Fibroblast of lung (primary cell): ENCODE measurements at places on chromosomes 1 and 21. TPM values are rescaled to one million over a fixed set of nuclear protein-coding genes. Genes with fewer than 3 reads are reported as not detected.

GRCh38 chr1:42529724-42530181, 66.7 kb downstream of the CCDC30 start:
- no peak overlapping the region for H3K27ac ChIP-seq
- no peak overlapping the region for H3K4me3 ChIP-seq
- no peaks in the 10 kb centered on the region for H3K27me3 ChIP-seq
- no peaks in the 10 kb centered on the region for H3K36me3 ChIP-seq
- H3K4me1 ChIP-seq, result no peaks in the 10 kb centered on the region

Gene HES3
- not detected in 2 replicates for polyA plus RNA-seq

Gene CELA2A
- not detected in 2 replicates for polyA plus RNA-seq

- no peaks in the 10 kb centered on the region for H3K27me3 ChIP-seq
- H3K4me1 ChIP-seq, result no peaks in the 10 kb centered on the region
- H3K4me3 ChIP-seq, result no peak overlapping the region
- DNase-seq, result peak; percentile 62
These were observed 11.4 kb upstream of the ADAR start for GRCh38 chr1:154619181-154619948.
